ENCODE measurements at places on chromosomes 1 and 21. TPM values are rescaled to one million over a fixed set of nuclear protein-coding genes. Genes with fewer than 3 reads are reported as not detected.

SFT2D2 gene
- 49.0 TPM for total RNA-seq

OR2G2 gene
- not detected for total RNA-seq

PRAMEF8 gene
- not detected for total RNA-seq

CYP4A22 gene
- total RNA-seq: not detected

DDR2 gene
- 8.4 TPM for total RNA-seq

LCE1F gene
- not detected for total RNA-seq

PTGFR gene
- not detected for total RNA-seq

AGL gene
- total RNA-seq: 21.6 TPM

LIPI gene
- total RNA-seq: not detected

SPRR1B gene
- not detected for total RNA-seq

CLEC20A gene
- total RNA-seq: not detected

TACSTD2 gene
- 5.1 TPM for total RNA-seq

LMOD1 gene
- total RNA-seq: 0.15 TPM

MMP23B gene
- total RNA-seq: 0.74 TPM

FBXO2 gene
- 0.32 TPM for total RNA-seq

FCGR1A gene
- total RNA-seq: not detected

ZNF695 gene
- 1.7 TPM for total RNA-seq

PRAMEF26 gene
- total RNA-seq: not detected

USP16 gene
- 34.5 TPM for total RNA-seq

OR14I1 gene
- total RNA-seq: 1.1 TPM

PTPN7 gene
- 99.8 TPM for total RNA-seq

COA7 gene
- total RNA-seq: 20.2 TPM

DENND2C gene
- total RNA-seq: not detected

SLAMF6 gene
- 30.4 TPM for total RNA-seq

P3R3URF gene
- not detected for total RNA-seq

OR2W3 gene
- total RNA-seq: not detected

STUM gene
- total RNA-seq: not detected

KIFAP3 gene
- 20.0 TPM for total RNA-seq

NBPF6 gene
- total RNA-seq: not detected

HPDL gene
- 54.6 TPM for total RNA-seq

CCDC17 gene
- total RNA-seq: 1.7 TPM

CFHR5 gene
- not detected for total RNA-seq

SIPA1L2 gene
- total RNA-seq: 0.05 TPM

LCE1B gene
- total RNA-seq: 0.74 TPM

B3GALT2 gene
- total RNA-seq: not detected

VPS72 gene
- 58.4 TPM for total RNA-seq

TSSK3 gene
- total RNA-seq: 1.2 TPM

PCP4L1 gene
- 3.6 TPM for total RNA-seq

KRTAP12-2 gene
- not detected for total RNA-seq
